Jurkat, Clone E6-1 (cell line): ENCODE measurements at places on chromosomes 3 and 15.

DNA sequence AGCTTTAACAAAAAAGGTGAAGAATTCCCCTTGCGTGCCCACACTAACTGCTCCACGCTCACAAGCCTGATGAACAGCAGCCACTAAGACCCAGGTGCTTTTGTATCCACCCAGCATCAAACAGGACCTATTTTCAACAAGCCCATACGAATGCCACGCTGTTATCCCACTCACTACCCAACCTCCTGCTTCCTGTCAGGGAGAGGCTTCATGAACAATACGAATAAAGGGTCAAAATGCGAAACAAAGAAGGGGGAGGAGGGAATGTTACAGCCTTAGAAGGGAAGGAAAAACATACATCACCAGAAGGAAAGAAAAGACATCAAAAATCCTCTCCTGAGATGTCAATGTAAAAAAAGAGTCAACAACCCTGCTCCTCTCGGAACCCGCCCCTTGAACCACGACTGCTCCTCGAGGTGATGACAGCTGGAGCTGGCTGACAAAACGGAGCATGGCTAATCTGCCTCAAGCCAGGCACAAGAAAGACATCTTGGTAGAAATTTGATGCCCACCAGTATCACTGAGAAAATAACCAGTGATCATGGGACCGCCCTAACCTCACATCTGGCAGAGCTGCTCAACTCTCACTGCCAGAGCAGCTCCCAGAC is 9.7 kb downstream of the ERC2 start:
- no peak for DNase-seq

DNA sequence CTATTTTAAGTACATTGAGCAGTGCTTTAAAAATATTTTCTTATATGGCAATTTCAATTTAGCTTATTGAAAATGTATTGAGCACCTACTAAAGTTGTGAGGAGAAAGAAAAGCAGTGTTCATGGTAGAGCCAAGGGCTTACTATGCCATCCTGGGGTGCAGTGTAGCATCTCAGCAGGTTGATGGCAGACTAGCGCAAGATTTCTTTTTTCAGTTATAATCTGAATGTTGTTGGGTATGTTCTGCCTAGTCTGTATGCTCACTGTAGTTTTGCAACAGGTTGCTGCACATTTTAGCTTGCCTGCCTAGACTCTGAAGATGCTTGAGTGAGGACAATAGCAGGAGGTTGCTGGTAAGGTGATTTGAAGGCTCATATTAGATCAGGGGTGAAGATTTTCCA is 103.1 kb upstream of the UNC13C start:
- DNase-seq, result no peak

- no peak for DNase-seq
Observed at GRCh38 chr15:77839456-77839855, 206.7 kb upstream of the LINGO1 start.

DNA sequence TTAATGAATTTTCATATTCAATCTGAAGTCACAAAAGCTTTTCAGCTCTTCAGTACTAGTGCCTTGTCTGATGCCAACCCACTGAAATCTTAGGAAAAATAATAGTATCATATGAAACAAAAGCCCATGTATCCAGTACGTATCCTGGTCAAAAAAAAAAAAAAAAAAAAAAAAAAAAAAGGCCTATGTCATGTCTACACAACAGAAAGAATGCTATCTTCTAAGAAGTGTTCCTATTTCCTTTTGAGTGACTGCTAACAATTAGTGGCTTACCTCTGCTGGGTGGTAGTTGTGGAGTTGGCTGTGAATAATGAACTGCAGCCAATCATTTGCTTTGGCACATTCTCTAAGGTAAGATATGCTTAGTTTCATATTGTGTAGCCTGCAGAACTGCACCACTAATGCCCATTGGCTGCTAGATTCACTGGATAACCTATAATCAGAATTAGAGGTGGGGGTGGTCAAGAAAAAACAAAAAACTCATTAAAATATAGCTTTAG is 59.6 kb downstream of the EIF3J start:
- DNase-seq, result no peak

DNA sequence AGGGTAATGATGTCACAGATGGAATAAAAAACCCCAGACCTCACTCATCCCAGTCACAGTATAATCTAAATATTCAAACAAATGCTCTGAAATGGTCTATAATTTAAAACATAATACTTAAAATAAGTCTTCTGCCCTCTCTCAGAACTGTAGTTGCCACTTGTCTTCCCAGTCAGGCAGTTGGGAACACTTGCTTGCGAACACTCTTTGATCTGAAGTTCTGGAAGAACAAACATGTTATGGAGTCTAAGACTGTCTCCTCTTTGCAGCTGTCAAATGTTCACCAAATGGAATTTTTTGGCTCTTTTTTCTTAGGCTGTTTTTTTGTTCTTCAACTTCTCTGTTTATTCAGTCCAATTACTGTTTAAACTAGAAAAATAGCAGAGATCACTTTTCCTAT is 711.1 kb upstream of the GOLIM4 start:
- DNase-seq, result no peak

DNA sequence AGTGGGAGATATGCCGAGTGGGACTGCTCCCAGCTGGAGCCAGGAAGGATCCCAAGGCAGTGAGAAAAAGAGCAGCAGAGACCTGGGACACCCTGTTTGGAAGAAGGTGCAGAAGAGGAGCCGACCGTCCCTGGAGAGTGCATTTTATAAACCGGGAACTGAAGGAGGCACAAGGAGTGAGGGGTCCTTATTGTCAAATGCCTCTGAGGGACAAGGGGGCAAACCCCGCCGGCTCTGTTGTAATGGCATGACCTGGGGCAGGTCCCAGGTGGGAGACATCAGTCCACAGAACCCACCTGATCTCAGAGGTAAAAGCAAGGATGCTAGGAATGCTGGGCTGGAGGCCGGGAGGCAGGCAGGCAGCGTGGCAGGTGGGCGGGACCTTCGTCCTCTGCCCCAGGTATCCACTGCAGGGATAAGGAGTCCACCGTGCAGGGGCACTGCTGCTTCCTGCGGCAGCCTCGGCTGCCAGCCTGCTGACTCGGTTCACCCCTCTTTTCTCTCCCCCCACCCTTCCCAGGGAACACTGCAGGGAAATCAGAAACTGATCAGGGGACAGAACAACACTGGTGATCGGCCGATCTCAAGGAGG is 26.9 kb downstream of the ADAMTS17 start:
- DNase-seq, result no peak

DNA sequence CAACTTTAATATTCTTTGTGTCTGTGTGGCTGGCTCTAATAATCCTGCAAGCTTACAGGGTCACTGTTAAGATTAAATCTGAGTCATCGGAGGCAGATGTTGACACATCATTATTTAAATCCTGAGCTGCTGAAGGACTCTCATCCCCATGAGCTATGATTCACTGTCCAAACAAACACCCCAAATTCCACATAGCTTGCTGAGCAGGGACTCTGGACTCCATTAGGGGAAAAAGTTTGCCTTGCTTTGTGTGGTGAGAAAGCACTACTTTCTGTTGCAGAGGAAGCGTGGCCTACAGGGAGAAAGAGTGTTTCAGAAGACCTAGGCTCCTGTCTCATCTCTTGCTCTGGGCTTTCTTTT is 213.7 kb downstream of the PDCD6IP start:
- no peak for DNase-seq

GRCh38 chr15:63942486-63943365 is 103.6 kb downstream of the DAPK2 start:
- DNase-seq, result no peak

- DNase-seq, result peak; percentile 83
Observed at GRCh38 chr3:101779047-101779821, at the start of gene NXPE3. TSS of gene NXPE3 (plus strand) at chr3:101779211. CDS start at chr3:101785597, 6,386 bp downstream.

- DNase-seq, result no peak
Observed at GRCh38 chr3:187920913-187921312, 175.6 kb upstream of the BCL6 start.

DNA sequence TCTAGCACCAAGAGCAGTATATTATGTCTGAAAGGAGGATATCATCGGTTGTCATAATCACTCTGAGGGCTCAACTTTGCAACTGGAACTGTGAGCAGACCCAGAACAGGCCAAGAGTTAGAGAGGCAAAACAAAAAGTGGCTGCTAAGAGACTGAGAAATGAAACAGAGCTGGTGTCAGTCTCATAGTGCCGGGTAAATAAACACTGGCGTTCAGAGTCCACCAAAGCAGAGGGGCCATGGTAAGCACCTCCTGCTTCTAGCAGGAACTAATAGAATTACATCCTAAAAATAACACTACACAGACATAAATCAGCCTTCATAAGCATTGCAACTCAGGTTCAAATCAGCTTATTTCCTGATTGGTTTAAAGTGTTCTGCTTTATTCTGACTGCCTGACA is 10.3 kb upstream of the IL12A start:
- DNase-seq, result no peak

DNA sequence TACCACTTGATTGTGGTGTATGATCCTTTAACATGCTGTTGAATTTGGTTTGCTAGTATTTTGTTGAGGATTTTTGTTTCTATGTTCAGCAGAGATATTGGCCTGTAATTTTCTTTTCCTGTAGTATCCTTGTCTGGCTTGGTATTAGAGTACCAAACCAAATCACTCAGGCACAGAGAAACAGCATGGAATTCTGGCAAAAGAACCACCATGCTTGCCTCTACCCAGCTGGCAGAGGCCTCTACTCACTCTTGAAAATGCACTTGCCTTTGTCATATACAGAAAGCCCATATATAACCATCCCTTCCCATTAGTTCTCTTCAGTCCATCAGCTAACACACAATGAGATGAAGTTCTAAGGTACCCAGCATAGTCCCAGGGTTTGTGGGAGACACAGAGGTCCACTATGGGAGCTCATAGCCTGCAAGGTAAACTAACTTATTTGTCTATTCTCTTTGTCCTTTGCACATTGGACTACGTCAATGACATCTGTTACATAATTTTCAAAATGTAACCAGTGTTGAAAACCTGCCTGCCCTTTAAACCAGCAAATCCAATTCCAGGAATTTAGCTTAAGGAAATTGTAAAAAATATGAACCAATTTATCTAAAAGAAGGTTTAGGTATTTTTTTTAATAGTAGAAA is 82.1 kb upstream of the POMGNT2 start:
- DNase-seq, result no peak

DNA sequence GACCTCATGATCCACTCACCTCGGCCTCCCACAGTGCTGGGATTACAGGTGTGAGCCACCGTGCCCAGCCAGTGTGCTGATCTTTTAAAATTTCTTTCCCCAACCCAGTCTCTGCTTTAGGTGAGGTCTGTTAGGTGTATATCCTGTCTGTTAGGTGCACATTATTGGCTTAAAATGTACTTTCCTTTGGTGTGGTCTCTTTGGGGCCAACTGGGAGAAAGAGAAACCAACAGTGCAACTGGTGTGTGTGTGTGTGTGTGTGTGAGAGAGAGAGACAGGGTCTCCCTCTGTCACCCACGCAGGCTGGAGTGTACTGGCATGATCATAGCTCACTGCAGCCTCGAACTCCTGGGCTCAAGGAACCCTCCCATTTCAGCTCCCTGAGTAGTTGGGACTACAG is 50.3 kb upstream of the GNB5 start:
- peak; percentile 63 for DNase-seq

DNA sequence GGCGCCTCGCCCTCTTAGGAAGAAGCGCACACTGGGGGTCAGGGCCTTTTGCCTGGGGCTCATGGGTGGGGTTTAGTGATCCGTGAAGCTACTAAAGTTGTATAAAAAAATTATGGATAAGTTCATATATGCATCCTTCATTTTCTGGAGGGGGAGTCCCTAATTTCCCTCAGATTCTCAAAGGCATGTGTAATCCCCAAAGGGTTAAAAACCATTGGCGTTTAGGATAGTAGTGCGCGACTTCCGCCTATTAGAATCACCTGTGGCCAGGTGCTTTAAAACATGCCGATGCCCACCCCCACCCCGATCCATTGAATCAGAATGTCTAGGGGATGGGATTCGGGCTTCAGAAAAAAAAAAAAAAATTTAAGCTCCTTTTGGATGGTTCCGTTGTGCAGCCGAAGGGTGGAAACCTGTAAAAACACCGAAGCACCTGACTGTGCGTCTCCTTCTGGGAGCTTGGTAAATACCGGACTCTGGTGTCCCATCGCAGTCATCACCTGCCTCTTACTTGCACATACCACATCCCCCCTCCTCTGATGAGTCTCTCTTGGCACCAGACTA is 570 bp downstream of the APH1B start:
- DNase-seq, result no peak

GRCh38 chr3:141056751-141057171 is 5.6 kb downstream of the SPSB4 start:
- DNase-seq, result no peak

DNA sequence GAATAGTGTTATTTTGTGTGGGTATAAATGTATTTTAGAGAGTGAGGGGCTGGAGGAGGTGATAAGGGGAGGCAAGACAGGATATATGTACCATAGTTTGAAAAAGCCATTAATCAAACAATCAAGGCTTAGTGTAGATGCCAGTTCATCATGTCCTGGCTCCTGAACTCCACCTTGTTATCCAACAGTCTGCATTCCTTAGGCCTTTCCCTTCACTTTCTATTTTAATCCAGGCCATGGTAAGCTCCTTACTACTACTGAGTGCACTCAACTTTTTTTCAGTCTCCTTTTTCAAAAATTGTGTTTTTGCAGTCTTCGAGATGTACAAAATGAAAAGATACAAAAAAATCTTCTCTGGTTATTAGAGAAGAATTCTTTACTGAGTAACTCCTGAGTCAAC is 700.5 kb upstream of the NAALADL2 start:
- DNase-seq, result no peak

GRCh38 chr3:130905551-130905950 is 11.7 kb downstream of the ATP2C1 start:
- no peak for DNase-seq

DNA sequence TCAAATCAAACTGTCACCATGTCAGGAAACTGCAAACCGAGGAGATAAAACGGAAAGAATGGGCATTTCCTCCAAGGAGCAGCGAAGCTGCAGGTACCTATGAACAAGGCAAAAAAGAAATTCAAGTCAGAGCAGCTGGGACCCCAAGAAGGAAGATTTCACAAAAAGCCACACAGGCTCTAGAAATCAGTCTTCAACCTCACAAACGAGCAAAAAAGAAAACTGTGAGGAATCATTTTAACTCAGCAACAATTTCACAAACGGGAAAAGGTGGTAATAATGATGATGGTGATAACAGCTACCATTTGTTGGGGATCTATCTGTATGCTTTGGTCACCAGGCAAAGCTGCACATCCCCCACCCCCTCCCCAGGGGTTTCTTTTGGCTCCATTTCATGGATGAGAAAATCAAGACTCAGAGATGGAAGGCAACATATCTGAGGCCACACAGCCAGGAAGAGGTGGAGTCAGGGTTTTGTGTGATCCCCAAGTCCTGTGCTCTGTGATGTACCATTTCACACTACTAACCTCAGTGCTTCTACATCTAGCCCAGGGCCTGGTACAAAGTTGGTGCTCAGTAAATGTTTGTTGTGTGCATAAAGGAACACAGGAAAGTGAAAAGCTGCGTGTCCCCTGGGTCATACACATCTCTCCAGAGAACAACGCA is 109.9 kb downstream of the IQSEC1 start:
- peak; percentile 63 for DNase-seq

GRCh38 chr3:193974191-193974652 is 161.7 kb upstream of the HES1 start:
- no peak for DNase-seq

DNA sequence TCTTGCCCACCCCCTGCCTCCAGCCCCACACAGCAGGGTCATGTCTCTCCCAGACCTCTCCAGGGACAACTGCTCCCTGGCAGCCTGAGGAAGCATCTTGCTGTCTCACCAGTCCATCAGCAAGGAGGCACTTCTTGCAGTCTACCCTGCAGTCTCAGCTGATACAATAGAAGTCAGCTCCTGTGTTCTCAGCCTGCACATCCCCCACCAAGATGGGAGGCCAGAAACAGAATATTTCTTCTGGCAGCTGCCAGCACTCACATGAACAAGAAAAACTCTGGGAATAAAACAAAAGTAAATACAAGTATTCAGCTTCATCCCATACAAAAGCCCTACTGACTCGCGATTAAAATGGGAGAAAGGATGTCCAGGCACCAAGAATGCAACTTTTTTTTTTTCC is 457.4 kb upstream of the PROK2 start:
- no peak for DNase-seq
